ENCODE measurements at places on chromosomes 2 and 18.

DNA sequence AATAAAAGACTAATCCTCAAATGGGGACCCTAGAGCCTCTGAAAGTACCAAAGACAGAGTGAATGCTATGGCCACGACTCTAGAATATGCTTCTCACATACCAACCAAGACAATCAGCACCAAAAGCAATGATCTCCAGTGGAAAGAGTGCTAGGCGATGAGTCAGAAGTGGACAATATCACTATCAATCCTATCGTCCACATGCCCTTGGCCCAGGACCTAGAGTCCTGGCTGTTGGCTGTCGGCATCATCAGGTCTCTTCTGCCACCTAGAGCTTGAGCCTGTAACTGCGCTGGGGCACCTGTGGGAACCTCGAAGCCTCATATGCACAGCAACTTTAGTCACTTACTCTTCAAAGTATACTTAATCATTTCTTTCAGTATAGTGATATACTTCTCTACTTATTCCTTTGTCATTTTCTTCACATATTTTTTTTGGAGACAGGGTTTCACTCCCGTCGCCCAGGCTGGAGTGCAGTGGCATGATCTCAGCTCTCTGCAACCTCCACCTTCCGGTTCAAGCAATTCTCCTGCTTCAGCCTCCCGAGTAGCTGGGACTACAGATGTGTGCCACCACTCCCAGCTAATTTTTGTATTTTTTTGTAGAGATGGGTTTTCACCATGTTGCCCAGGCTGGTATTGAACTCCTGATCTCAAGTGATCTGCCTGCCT is 29.7 kb downstream of the NOL10 start:
- DNase-seq: no peak

GRCh38 chr18:22238036-22238435 is 68.6 kb downstream of the GATA6 start:
- DNase-seq: no peak

GRCh38 chr2:47506436-47506835 is 103.5 kb downstream of the MSH2 start:
- DNase-seq: no peak

DNA sequence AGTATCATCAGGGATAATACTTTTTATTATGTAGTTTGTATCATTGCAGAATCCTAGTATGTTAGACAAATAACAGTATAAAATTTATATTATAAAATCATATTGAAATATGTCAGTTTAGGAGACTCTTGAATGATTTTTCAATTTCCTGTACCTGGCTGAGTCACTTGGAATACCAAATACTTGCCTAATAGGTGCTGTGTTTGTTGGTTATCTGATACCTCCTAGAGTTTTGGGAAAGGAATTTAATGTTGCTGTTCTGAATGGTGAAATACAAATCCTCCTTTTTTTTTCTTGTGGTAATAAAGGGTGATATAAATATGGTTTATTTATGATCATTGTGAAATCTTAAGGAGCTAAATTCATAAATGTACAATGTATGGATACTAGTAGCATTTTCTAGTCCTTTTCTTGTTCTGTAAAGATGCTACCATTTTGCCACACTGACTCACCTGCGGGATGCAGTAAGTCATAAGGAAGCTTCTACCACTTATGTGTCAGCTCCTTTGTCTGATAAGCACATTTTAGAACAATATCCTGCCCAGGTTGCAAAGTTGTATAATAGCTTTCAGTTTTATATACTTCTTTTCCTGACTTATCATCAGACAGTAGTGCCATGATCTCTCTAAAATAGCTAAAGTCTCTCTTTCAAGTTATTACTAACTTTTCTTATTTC is 465.5 kb downstream of the XIRP2 start:
- DNase-seq: no peak

DNA sequence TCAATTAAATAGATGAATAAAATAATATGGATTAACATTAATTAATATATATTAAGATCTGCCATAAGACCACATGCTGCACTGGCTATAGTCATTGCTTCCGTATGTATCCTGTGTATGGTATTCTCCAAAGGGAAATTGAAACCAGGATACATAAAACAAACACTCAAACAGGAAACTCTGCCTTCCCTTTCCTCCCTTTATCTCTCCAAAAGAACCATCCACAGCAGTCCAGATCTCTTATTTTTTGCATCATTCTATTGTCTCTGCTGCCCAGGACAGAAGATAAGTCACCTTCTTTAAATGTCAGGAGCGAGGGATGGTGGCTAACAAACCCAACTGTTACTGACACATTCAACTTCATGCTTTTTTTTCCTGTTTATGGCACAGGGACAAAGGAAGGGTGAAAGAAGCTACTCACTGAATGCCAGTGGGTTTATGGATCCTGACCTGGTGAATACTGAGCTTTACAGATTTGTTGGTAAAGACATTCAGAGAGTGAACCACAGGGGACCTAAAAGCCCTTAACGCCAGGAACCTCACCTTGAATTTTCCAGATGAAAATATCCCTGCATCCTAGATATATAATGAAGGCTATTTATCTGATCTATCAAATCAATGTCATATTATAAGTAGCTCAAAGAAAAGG is 67.5 kb downstream of the CSRNP3 start:
- no peak for DNase-seq

GRCh38 chr2:189203177-189203799 is 23.7 kb upstream of the COL5A2 start:
- no peak for DNase-seq

DNA sequence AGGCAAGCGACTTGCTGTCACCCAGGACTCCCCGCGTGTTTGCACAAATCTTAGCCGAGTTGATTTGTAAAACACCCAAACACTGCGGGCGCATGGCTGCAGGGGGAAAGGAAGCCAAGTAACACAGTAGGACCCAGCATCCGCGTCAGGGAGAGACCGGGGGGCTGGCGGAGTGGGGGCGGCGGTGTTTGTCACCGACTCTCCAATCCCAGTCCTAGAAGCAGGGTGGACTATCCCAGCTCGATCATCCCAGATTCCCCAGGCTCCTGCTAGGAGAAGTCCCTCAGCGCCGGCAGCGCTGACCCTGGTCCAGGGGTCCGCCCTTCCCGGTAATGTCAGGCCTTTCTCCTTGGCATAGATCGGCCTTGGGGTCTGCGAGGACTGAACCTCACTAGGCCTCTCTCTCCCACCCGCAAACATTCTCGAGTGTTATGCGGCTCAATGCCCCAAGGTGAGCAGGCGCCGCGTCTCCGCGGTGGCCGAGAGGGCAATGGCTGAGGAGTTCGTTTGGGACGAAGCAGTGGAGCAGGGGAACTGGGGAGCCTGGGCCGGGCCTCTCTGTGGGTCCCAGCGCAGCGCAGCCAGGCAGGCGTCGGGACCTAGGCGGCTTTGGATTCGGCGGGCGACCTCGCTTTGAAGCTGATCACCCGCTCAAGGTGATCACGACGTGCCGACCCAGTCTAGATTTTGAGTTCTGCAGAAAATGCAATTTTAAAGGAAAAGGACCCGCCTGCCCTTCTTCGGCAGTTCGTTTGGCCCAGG is 1.5 kb upstream of the GDF7 start:
- DNase-seq: no peak

DNA sequence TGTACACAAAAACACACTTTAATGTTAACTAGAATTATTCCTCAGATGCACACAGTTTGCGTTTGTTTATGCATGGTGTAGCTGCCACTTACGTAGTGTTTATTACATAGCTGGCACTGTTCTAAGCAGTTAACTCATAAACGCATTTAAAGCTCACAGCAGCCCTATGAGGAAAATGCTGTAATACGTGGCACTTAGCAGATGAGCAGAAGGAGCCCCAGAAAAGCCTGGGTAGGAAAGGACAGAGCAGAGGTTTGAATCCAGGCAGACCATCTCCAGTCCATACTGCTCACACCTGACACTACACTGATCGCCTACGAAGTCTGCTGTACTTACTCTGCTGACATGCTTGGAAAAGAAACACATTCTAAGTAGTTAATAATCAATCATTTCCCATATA is 66.6 kb downstream of the BCL2 start:
- no peak for DNase-seq

DNA sequence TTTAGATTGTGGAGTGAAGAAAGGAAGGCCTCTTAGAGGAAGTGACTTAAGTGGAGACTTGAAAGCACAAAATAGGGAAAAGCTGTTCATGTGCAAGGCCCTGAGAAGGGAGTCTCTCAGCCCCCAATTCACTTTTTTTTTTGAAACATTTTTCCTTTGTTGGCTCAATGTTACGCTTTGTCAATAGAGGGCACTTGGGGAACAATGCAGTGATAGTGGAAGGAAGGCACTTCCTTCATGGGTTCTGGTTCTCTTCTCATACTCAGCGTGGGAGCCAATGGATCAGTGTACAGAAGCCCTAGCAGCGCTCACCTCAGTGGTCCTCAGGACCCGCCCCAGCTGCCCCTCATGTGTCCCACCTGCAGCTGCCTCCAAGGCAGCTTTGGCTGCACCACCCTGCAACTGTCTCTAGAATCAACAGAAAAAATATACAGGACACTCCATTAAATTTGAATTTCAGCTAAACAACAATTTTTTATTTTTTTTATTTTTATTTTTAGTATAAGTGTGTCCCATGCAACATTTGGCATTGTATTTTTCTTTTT is 8.6 kb upstream of the C2orf42 start:
- DNase-seq: no peak

DNA sequence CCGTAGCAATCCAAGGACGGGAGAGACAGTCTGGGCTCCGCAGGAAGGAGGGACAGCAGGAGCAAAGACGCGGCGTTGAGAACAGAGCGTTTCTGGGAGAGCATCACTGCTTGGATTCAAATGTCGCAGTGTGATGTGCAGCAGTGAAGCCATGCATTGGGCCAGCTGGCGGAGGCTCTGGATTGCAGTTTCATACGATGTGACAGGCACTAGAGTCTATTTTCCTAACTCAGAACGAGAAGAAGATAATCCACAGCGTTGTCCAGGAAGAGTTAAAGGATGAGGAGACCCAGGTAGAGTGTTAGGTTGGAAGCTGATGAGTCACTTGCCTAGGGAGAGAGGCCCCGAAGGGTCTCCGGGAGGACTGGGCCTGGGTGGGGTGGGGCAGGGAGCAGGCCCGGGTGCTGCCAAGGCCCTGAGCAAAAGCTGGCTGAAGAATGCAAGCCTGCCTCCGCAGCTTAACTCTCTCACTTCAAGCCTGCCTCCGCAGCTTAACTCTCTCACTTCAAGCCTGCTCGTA is 17.7 kb upstream of the SEMA4C start:
- no peak for DNase-seq

GRCh38 chr2:88254437-88255091 is 84.4 kb downstream of the THNSL2 start:
- no peak for DNase-seq

GRCh38 chr2:28296904-28297303 is 95.8 kb upstream of the FOSL2 start:
- DNase-seq: no peak

- no peak for DNase-seq
Measured at GRCh38 chr2:57563015-57563414, 483.6 kb upstream of the VRK2 start.

GRCh38 chr2:1864981-1865421 is 120.7 kb upstream of the PXDN start:
- DNase-seq: no peak

GRCh38 chr2:867296-867695 is 83.4 kb upstream of the SNTG2 start:
- DNase-seq: no peak

DNA sequence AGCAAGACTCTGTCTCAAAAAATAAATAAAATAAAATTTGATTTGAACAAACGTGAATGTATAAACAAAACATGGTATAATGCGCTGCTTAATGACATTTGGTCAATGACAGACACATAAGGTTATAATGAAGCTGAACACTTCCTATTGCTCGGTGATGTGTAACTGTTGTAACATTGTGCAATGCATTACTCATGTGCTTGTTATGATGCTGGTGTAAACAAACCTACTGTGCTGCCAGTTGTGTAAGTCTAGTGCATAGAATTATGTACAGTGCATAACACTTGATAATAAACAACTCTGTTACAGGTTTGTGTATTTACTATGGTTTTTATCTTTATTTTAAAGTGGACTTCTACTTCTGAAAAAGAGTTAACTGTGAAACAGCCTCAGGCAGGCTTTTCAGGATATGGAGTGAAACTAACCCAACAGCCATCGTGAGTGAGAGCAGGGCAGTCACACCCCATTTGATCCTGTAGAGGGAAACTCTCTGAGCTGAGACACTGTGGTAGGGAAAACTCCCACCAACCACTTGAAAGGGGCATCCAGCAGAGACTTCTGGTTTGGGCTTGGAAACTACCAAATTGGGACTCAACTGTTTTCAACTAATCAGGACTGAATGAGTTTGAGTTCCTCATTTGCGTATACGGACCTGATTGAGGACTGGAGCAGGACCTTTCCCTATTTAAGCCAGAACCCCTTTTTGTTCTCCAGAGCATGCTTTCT is 8.7 kb upstream of the RPRD1A start:
- DNase-seq: no peak

DNA sequence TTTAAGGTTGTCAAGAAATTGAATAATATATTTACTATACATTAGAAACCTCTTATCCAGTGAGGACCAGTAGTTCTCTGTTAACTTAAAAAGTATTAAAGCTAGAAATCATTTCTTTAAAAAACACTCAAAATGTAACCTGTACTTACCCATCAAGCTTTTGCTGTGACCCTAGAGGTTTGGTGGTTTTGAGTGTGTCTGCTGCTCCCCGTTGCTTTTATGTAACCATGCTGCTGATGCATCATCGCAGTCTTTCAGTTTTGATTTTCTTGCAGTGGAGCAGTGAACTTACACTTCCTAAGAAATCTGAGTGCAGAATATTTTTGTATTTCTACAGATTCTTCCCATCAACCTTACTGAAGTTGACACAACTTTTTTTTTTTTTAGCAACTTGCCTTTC is 34.2 kb downstream of the MRPS9 start:
- no peak for DNase-seq

DNA sequence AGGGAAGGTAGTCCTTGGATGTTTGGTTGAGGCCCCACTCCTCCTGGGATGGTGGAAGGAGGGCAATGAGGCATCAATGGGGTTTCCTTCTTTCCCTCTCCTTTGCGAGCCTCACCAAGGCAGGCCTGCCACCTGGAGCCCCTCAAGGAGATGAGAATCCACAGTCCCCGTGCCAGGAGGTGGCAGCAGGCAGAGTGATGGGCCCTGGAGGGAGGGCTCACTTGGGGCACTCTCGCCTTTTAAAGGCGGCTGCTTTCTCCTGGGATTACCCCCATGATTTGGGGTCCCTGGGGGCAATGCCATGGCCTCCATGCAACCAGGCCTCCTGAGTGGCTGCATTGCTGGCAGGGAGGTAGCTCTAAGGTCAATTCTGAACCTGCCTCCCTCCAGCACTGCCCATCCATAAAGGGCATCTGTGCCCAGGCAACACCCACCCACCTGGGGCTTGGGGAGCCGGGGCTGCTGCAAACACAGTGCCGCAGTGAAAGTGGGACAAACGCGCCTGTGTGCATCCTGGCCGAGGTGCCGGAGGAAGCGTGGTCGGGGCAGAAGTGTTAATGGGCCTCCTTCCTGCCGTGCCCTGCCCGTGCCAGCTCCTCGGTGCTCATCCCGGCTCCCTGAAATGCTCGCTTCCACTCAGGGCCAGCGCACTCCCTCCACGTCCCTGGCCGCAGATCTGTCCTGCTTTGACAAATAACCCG is 55.9 kb downstream of the ZFP36L2 start:
- no peak for DNase-seq

DNA sequence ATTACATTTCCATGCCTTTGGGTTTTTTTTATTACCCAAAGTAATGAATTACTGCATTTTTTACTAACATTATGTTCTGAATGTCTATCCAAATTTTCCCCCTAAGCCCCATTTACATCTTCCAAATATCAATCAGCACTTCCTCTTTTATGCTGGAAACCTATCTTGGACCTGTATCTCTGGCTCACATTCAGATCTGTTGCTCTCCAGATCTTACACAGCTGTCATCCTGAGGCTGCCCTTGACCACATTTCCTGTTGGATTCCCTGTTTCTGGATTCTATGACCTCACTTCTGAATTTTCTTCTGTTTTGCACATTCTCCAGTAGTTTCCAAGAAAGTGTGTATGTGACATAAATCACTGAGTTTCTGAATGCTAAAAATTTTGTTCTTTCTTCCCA is 146.7 kb downstream of the PDE1A start:
- DNase-seq: no peak
